ENCODE measurements at places on chromosomes 1 and 21. TPM values are rescaled to one million over a fixed set of nuclear protein-coding genes. Genes with fewer than 3 reads are reported as not detected.

The TINAGL1 gene
- polyA plus RNA-seq: 5.3 TPM

The GBP5 gene
- polyA plus RNA-seq: 0.20 TPM

The HSD3B2 gene
- polyA plus RNA-seq: 0.29 TPM

The OLIG2 gene
- 164 TPM for polyA plus RNA-seq

The ALPL gene
- 33.0 TPM for polyA plus RNA-seq

The TM2D1 gene
- polyA plus RNA-seq: 62.4 TPM

The C1orf94 gene
- polyA plus RNA-seq: 1.1 TPM

The KRTAP13-1 gene
- not detected for polyA plus RNA-seq

The KANK4 gene
- polyA plus RNA-seq: 8.9 TPM

DNA sequence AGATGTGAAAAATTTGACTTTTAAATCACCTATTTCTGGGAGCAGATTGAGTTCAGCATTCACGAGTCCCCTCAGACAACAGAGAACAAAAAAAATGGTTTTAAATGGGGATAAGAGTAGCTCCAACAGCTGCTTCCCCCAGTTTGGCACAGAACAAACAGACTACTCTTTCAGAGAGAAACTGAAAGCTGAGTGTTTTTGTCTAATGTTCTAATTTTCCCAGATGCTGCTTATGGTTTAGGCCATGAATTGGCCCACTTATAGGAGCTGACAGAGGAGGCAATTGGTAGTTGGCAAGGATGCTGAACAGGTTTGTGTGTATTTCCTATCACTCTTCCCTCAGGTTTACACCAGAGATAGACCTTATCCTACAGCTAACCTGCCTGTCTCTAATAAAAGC, 1637.4 kb upstream of the PRMT6 start:
- no peak overlapping the region for H3K27ac ChIP-seq
- H3K4me3 ChIP-seq: no peak overlapping the region
- H3K36me3 ChIP-seq: no peaks in the 10 kb centered on the region
- H3K4me1 ChIP-seq: no peaks in the 10 kb centered on the region
- H3K27me3 ChIP-seq: no peaks in the 10 kb centered on the region

DNA sequence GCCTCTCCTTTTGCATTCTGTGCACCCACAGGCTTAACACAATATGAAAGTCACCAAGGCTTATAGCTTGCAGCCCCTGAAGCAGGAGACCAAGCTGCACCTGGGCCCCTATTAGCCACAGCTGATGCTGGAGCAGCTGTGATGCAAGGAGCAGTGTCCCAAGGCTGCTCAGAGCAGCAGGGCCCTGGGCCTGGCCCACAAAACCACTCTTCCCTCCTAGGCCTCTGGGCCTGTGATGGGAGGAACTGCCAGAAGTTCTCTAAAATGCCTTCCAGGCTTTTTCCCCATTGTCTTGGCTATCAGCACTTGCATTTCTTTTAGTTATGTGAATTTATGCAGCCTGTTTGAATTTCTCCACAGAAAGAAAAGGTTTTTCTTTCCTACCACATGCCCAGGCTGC, 89.5 kb upstream of the KCTD3 start:
- no peak for DNase-seq
- H3K27me3 ChIP-seq: no peaks in the 10 kb centered on the region

DNA sequence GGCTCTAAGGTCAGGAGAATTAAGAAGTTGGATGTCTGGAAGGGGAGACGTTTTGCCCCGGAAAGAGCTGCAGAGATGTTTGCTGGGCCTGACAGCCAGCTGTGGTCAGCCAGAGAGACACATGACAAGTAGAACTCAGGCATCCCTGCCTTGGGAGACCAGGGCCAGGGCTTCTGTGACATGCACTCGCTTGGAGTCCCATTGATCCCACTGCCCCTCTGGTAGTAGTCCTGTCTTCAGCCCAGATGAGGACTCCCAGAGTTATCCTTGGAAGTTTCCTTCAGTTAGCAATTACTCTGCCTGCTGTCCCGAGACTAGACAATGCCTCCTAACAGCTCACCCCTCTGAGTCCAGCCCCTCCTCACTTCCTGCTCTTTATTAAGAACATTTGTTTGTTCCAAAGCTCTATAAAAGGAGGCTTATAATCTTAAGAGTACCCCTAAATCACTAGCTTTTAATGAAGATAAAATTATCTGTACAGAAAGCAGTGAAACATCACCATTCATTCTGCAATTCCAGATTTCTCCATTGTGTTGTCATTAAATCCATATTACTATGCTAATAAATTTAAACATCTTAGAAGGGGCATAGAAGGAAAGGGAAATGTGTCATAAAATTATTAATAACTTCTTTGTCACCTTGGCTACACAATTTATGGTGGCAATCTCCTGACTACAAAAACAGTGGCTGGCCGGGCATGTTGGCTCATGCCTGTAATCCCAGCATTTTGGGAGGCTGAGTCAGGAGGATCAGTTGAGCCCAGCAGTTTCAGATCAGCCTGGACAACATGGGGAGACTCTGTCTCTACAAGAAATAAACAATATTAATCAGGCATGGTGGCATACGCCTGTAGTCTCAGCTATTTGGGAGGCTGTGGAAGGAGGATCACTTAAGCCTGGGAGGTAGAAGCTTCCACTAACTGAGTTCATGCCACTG, 94.2 kb downstream of the KCNK1 start:
- H3K4me3 ChIP-seq: no peak overlapping the region
- no peaks in the 10 kb centered on the region for H3K4me1 ChIP-seq
- DNase-seq: no peak
- no peaks in the 10 kb centered on the region for H3K27me3 ChIP-seq

DNA sequence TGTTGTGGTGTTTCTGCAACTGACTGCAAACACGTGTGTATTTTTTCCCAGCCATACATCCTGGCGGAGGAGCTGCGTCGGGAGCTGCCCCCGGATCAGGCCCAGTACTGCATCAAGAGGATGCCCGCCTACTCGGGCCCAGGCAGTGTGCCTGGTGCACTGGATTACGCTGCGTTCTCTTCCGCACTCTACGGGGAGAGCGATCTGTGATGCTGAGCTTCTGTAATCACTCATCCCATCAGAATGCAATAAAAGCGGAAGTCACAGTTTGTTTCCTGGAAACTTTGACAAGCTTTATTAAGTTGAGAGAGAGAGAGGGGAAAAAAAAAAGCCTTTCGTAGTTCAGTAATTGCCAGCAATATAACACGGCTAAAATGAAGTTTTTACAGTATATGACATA, 32.7 kb upstream of the MTR start:
- no peak overlapping the region for H3K4me3 ChIP-seq
- no peaks in the 10 kb centered on the region for H3K27me3 ChIP-seq
- no peak overlapping the region for H3K27ac ChIP-seq

DNA sequence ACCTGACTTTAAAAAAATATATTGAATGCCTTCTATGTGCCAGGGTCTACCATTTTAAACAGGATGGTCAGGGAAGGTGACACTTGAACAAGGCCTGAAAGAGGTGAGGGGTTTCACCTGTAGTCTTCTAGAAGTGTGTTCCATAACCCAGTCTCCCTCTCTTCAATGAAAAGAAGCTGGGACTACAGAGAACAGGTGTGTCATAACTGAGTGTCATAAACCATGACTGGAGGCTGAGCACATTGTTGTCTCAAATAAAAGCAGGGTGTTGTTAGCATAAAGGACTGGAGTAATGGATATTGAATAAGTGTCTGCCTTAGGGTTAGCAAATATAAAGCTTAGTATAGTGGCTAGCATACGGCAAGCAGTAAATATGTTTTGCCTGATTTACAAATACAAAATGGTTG, 65.4 kb downstream of the SYDE2 start:
- H3K4me1 ChIP-seq: peaks cover 5% of the 10 kb centered on the region
- H3K36me3 ChIP-seq: no peaks in the 10 kb centered on the region
- DNase-seq: no peak
- H3K27me3 ChIP-seq: no peaks in the 10 kb centered on the region
- H3K4me3 ChIP-seq: no peak overlapping the region
- H3K27ac ChIP-seq: no peak overlapping the region

GRCh38 chr1:17567582-17567981, 28.1 kb downstream of the ARHGEF10L start:
- peak overlapping the region; percentile 94 for H3K27ac ChIP-seq
- DNase-seq: no peak
- peaks cover 12% of the 10 kb centered on the region for H3K36me3 ChIP-seq
- H3K4me1 ChIP-seq: peaks cover 99% of the 10 kb centered on the region
- H3K4me3 ChIP-seq: no peak overlapping the region
- no peaks in the 10 kb centered on the region for H3K27me3 ChIP-seq

- no peaks in the 10 kb centered on the region for H3K4me1 ChIP-seq
- H3K36me3 ChIP-seq: no peaks in the 10 kb centered on the region
- H3K27me3 ChIP-seq: no peaks in the 10 kb centered on the region
- no peak for DNase-seq
Observed at GRCh38 chr1:169796274-169796810, 1.6 kb upstream of the METTL18 start.

DNA sequence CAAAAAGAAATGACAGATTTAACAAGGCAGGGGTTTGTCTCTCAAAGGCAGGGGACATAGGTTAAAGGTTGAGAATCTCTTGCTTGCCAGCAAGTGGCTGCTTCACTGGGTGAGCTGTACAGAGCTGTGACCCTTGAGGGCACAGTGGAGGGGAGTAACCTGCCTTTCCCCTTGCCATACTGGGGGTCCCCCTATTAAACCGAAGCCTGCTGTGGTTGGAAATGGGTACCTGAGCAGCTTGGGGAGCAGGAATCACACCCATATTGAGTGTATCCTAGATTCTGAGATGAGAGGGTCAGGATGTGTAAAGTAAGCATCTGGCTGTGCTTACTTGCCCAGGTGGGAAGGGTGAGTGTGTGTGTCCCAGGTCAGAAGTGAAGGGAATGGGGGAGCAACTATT, 31.8 kb downstream of the WNT4 start:
- H3K27me3 ChIP-seq: no peaks in the 10 kb centered on the region
- peaks cover 16% of the 10 kb centered on the region for H3K36me3 ChIP-seq
- peaks cover 46% of the 10 kb centered on the region for H3K4me1 ChIP-seq
- H3K27ac ChIP-seq: no peak overlapping the region
- DNase-seq: no peak
- no peak overlapping the region for H3K4me3 ChIP-seq

DNA sequence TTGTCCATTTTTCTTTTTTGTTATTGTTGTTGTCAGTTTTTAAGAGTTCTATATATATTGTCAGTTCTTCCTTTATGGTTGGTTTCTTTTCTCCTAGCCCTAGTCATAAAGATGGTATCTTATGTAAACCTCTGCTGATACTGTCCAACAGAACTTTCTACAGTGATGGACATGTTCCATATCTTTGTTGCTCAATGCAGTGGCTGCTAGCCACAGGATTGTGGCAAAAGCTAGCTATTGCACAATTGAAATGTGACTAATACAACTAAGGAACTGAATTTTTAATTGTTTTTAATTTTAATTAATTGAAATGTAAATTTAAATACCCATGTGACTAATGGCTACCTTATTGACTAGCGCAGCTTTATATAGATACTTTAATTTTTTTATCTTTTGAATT, 411.8 kb upstream of the PTBP2 start:
- no peaks in the 10 kb centered on the region for H3K36me3 ChIP-seq
- no peak for DNase-seq
- H3K27me3 ChIP-seq: no peaks in the 10 kb centered on the region
- H3K4me3 ChIP-seq: no peak overlapping the region
- no peak overlapping the region for H3K27ac ChIP-seq

GRCh38 chr1:215188302-215188950, 105.9 kb downstream of the KCNK2 start:
- no peak overlapping the region for H3K27ac ChIP-seq
- H3K36me3 ChIP-seq: no peaks in the 10 kb centered on the region

GRCh38 chr21:42735061-42735460, 81.6 kb downstream of the PDE9A start:
- H3K4me1 ChIP-seq: peaks cover 32% of the 10 kb centered on the region
- no peak for DNase-seq
- H3K4me3 ChIP-seq: no peak overlapping the region
- H3K36me3 ChIP-seq: peaks cover 70% of the 10 kb centered on the region

- no peaks in the 10 kb centered on the region for H3K27me3 ChIP-seq
- peaks cover 3% of the 10 kb centered on the region for H3K36me3 ChIP-seq
- DNase-seq: no peak
- no peak overlapping the region for H3K27ac ChIP-seq
Observed at GRCh38 chr1:86912281-86912900, 1.5 kb downstream of the SELENOF start.

DNA sequence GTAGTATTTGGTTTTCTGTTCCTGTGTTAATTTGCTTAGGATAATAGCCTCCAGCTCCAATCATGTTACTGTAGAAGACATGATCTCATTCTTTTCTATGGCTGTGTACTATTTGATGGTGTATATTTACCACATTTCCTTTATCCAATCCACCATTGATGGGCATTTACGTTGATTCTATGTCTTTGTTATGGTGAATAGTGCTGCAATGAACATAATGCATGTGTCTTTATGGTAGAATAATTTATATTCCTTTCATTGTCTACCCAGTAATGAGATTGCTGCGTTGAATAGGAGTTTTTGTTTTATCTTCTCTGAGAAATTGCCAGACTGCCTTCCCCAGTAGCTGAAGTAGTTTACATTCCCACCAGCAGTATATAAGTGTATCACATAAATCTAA, 538.8 kb downstream of the LRRIQ3 start:
- no peak overlapping the region for H3K27ac ChIP-seq
- H3K4me1 ChIP-seq: no peaks in the 10 kb centered on the region
- no peak for DNase-seq
- no peaks in the 10 kb centered on the region for H3K27me3 ChIP-seq

DNA sequence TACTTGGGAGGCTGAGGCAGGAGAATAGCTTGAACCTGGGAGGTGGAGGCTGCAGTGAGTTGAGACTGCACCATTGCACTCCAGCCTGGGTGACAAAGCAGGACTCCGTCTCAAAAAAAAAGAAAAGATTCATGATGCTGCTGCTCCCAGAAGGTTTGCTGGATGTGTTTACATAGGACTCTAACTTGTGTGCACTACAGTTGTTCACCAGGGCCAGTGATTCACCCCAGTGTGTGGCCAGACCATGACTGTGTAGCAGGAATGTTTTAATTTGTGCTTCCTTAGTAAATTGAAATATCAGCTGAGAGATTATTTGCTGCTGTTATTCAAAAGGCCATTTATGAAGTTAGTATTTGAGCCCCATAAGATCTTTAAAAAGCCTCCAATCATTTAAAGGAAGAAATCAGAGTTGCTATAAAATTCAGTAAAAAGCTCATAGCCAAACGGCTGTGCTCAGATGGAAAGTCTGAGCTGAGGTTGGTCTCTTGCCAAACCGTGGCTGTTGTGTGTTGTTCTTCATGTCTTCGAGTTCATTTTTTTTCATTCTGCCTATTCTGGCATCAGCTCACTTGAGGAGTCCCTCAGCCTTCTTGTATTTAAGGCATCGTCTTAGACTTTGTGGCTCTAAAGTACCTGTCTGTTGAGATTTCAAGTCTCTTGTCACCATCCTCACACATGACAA, 18.1 kb upstream of the PGD start:
- no peak for DNase-seq
- H3K27me3 ChIP-seq: no peaks in the 10 kb centered on the region
- H3K4me1 ChIP-seq: no peaks in the 10 kb centered on the region
- H3K27ac ChIP-seq: no peak overlapping the region

DNA sequence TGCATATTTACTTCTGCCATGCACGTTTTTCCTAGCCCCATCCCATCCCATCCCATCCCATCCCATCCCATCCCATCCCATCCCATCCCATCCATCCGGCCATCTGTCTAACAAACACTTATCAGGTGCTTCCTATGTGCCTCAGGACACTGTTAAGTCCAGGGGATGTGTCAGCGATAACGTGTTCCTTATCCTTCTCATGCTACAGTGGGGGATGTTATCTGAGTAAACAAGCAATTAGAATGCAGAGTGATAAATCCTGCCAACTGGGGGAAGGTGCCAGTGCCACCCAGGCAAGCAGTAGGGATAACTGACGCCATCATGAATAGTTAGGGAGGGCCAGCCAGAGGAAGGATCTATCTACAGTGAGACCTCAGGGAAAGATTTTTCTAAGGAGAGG, 304.2 kb downstream of the CAMTA1 start:
- no peaks in the 10 kb centered on the region for H3K27me3 ChIP-seq
- H3K27ac ChIP-seq: no peak overlapping the region

- H3K4me3 ChIP-seq: no peak overlapping the region
- no peak for DNase-seq
- H3K4me1 ChIP-seq: peaks cover 3% of the 10 kb centered on the region
Observed at GRCh38 chr1:24803987-24804530, 58.8 kb downstream of the CLIC4 start.

Measured in spinal cord (tissue), 10 donors.